Stimulated activated CD4-positive, alpha-beta T cell treated with anti-CD3 and anti-CD28 coated beads, Interleukin-2, amount 100 ng/mL, for 24 hours (primary cell): ENCODE measurements at places on chromosomes 12 and 14.

DNA sequence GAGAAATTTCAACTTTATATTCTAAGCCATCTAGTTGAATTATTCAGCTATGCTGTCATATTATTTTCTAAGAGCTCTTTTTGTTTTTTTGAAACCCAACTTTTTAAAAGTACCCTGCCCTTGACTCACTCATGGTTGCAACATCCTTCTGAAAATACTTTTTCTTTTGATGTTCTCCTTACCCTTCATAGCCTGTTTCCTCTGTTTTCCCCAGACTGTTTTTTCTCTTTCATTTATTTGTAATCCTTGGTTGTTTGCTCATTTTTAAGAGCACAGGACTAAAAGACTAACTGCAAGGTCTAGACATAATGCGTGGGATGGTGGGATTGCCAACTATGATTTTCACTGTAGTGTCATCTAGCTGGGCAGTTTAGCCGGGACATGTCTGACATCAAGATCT, 21.2 kb upstream of the CDKL1 start:
- no peak for DNase-seq

DNA sequence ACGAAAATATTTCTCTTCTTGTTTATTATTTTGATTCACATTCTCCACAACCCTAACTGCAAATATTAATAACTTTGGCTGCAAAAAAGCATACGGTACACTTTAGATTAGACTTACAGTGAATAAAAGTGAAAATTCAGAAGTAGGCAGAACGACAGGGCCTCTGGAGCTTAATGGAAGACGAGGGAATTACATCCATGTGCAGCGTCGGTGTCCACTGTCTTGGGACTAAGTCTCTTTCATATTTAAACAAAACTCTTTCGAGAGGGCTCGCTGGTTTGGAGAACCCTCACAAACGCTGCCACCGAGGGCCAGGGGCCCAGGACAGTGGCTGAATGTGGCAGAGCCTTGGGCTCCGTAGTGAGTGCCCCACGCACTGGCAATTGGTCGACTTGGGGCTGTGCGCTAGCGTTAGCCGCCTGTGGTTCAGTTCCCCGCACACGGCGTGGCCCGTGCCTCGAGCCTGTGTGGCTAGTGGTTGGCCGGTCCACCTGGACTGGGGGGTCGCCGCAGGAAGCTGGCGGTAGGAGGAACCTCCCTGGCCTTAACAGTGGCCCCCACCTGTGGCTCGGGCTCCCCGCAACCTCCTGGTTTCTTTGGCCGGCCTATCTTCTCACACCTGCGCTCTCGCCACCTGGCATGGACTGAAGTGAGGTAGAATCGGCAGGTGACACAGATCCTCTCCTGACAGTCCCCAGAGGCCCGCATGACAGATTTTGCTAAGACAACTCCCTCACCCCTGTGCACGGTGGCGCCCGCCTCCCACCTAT, 739 bp upstream of the PAX9 start:
- no peak for DNase-seq

- no peak for DNase-seq
Measured at GRCh38 chr14:43132441-43132840, 1374.6 kb downstream of the FSCB start.

- no peak for DNase-seq
Measured at GRCh38 chr12:113766131-113766878, 199.8 kb downstream of the RBM19 start.

- no peak for DNase-seq
Measured at GRCh38 chr12:30997685-30998440, 71.3 kb downstream of the TSPAN11 start.

- DNase-seq, result no peak
Measured at GRCh38 chr12:30023186-30023585, 239.4 kb upstream of the TMTC1 start.

DNA sequence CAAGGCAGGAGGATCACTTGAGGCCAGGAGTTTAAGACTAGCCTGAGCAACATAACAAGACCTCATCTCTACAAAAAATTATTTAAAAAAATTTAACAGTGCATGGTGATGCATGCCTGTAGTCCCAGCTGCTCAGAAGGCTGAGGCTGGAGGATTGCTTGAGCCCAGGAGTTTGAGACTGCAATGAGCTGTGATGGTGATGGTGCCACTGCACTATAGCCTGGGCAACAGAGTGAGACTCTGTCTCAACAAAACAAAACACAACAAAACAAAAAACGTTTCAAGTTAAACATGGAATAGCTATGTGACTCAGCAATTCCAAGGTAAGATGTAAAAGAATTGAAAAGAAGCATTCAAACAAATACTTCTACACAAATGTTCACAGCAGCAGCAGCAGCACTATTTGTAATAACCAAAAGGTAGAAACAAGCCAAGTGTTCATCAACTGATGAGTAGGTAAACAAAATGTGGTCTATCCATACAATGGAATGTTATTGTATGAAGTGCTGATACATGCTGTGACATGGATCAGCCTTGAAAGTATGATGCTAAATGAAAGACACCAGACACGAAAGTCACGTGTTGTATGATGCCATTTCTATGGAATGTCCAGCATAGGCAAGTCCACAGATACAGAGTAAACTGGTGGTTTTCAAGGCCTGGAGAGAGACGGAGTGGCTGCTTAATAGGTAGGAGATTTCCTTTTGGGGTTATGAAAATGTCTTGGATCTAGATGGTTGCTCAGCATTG, 31.4 kb downstream of the CFAP251 start:
- no peak for DNase-seq

- no peak for DNase-seq
Measured at GRCh38 chr12:79871621-79872020, 63.3 kb downstream of the PPP1R12A start.

DNA sequence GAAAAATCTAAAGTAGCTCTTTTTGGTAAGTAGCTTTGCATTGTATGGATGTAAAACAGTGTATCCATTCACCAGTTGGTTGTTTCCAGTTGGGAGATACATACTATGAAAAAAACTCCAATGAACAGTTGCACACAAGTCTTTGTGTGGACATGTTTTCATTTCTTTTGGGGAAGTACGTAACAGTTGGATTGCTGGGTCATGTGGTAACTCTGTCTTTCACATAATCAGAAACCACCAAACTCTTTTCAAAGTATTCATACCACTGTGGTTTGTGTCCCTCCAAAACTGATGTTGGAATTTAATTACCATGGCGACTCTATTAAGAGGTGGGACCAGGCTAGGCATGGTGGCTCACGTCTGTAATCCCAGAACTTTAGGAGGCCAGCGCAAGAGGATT, 58.9 kb upstream of the RESF1 start:
- DNase-seq, result no peak
